ENCODE measurements at places on chromosomes 6 and 20.

DNA sequence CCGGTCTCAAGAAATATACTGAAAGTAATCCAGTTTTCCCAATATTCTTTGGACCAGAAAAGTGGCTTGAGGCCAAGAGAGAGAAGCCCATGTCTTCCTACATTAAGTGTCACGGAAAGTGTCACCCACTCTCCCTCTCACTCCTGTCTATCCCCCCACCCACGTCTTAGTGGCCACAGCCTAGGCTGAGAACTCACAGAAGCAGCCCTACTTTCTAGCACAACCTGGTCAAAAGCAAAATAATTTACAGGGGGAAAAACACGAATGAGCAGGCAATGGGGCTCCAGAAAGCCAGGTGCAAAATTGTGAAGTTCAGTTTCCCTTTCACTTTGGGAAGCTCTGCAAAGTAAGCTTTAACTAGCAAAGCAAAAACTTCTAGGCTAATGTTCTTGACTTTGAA lies 118.0 kb downstream of the OPRM1 start:
- no peak for DNase-seq

GRCh38 chr20:9241721-9242427 lies 173.0 kb downstream of the PLCB4 start:
- no peak for DNase-seq

GRCh38 chr6:85402071-85402470 lies 47.8 kb upstream of the NT5E start:
- DNase-seq, result no peak

GRCh38 chr6:68059261-68059660 lies 575.8 kb upstream of the ADGRB3 start:
- DNase-seq, result no peak

DNA sequence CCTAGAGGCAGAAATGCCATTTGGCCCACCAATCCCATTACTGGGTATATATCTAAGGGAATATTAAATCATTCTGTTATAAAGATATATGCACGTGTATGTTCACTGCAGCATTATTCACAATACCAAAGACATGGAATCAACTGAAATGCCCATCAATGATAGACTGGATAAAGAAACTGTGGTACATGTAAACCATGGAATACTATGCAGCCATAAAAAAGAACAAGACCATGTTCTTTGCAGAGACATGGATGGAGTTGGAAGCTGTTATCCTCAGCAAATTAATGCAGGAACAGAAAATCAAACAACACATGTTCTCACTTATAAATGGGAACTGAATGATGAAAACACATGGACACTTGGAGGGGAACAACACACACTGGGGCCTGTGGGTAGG lies 458.4 kb downstream of the CD83 start:
- DNase-seq, result no peak

DNA sequence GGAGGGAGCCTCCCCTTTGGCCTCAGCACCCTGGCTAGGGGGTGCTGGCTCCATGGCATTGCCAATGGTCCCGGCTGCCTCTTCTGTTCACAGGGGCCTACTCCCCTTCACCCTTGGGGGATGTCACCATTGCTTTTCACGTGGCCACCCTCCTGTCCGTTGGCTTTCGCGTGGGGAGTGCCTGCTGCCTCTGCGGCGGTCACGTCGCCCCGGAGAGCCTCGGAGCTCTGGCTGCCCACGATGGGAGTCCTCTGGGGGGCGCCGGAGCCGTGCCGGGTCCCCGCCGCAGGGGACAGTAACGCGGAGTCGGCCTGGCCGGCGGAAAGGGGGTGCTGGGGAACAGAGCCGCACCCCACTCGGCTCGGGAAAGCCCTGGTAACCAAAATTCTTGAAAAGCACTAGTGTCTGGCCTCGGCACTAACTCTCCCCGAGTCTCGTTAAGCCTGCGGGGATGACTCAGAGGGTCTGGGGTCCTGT lies 661 bp upstream of the HEBP2 start:
- peak; percentile 76 for DNase-seq

DNA sequence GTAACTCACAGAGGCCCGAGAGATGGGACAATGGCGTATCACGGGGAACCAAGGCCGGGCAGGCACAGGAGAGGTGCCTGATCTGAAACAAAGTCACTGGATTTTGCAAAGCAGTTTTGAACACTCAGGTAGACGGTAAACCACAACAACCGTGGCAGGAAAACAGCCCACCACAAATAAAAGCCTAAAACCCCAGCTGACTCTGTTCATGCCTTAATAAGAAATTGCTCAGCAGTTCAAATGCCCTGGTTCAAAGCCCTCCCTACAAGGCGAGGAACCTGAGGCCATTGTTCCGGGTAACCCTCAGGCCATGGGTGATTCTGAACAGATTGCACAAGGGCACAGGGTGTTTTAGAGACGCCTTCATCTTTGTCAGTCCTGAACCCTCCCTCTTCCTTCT lies 114.2 kb downstream of the MAP3K7 start:
- no peak for DNase-seq

- no peak for DNase-seq
Observed at GRCh38 chr6:15205321-15205720, 40.5 kb upstream of the JARID2 start.

GRCh38 chr6:169253337-169254238 lies at the start of gene THBS2:
TSS of gene THBS2 (minus strand) at chr6:169253846. CDS start at chr6:169250784, 3,062 bp downstream.
- DNase-seq, result peak; percentile 83

DNA sequence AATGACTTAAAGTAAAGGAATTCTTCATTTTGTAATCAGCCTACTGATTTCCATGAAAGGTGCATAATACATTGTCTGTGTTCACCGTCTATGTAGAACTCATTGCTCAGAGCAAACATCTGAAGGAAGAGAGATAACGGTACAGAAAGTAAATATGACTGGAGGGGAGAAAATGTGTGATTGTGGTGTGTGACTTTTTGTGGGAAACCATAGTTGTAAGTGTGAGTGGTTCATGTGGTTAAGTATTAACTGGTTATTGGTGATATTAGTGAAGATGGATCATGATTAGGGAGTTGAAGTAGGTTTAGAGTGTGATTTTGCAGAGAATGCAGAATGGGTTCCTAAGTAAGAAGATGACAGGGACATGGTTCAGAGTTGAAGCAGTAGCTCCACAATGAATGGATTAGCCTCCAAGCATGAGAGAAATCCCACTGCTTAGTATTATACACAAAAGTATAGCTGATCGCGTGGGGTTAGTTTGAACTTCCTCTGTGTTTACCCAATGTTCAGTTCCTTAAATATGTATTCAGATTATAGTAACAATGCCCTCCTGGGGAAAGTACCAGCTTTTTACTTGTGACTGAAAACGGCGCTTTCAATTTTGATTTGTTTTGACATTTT lies 368.9 kb downstream of the UTRN start:
- DNase-seq, result no peak

GRCh38 chr6:108897371-108897770 lies 49.1 kb downstream of the ARMC2 start:
- no peak for DNase-seq

DNA sequence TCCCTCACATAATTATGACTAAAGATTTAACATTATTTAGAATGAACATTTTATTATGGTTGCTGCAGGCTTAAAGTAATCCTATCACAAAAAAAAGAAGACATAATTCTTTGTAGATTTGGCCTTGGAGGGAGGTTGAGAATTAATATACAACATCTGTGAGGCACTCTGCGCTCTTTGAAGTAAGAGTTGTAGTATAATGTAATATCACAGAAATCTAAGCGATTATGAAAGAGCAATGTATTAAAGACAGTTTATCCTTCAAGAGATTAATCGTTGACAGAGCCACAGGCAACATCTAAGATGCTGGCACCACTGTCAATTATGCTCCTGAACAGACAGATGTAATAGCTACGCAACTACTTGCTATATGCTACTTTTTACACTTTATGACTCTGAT lies 946.8 kb downstream of the GRIK2 start:
- DNase-seq, result no peak

DNA sequence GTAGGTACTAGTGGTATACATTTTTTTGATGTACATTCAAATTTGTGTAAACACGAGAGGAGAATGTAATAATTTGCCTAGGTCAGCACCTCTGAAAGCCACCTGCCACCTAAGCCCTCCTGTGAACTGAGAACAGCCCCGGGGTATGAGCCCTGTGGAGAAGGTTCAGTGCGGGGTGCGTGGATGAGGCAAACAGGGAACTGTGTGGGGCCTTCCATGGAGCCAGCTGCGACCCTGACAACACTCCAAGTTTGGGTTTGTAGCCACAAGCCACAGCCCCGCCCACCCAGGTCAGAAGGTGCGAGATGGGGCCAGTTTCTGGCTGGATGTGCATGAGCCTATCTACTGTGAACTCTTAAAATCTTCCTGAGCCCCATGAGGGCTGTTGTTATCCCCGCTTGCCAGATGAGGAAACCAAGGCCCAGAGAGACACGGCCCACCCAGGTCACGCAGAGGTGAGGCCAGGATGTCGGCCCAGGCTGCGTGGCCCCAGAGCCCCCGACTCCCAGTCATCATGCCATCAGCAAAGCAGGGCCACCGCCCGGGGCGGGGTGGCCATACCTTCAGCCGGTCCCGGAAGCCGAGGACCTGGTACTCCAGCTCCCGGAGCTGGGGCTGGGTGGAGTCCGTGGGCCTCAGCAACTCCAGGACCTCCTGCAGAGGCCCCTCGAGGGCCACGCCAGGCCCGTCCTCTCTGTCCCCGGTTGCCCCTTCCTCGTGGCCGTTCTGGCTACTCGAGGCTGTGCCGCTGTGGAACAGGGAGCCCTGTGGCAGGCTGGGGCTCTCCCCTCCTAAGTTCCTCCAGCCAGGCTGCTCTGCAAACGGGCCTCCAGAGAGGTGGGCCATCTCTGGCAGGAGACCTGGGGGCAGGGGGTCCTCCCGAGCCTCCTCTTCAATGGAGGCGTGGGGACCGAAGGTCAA lies 89.6 kb downstream of the RIPOR3 start:
- DNase-seq, result no peak

- DNase-seq, result no peak
Observed at GRCh38 chr6:103925317-103925716, 934.4 kb downstream of the HACE1 start.

- no peak for DNase-seq
Observed at GRCh38 chr6:140204154-140204553, 829.7 kb upstream of the CITED2 start.

GRCh38 chr6:16438718-16439591 lies 200.6 kb downstream of the GMPR start:
- no peak for DNase-seq

DNA sequence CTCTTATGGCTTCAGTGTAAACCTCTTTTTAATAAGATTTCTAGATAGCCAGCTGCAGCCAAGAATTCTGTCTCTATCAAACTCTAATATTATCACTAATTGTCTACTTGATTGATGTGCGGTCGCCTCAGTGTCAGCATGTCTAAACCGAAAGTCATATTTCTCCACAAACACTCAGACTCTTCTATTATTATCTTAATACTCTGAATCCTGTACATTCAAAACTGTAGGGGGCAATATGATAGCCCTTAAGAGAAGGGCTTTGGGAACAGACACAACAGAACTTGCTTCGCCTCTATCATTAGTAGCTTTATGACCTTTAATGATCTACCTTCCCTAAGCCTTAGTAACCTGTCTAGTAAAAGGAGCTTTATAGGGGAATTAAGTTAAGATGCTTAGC lies 379.7 kb upstream of the PTCHD4 start:
- no peak for DNase-seq

DNA sequence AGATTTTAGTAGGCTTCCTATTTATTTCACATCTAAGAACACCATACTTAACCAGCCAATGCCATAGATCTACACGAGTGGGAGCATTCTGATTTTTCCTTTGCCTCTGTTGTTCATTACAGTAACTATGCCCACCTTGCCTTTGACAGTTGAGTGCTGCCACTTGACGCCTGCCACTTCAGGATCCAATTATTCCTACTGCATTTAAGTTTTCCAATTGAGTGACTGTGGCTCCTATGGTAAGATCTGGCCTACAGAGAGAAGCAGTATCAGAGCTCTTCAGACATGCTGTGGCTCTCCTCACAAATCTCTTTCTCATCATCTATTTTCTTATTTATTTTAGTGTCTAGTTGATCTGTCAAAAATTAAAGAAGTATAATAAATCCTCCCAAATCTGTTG lies 403.0 kb upstream of the SPTLC3 start:
- DNase-seq, result no peak

DNA sequence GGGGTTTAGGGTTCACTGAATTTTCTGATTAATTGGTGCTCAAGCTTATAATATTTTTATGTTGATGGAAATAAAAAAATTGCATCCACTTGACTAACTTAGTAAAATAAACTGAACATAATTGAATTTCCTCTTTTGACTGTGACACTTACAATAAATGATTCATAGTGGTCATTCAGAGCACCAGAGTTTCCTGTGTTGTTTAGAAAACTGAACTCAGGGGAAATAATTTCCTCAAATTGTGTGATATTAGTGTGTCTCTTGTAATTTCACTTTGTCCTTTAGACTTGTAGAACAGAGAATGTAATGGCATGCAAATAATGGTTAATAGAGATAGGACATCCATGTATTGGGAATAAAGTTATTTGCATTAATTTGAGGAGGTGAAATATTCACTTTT lies 319.7 kb upstream of the MAN1A1 start:
- DNase-seq, result no peak

- DNase-seq, result no peak
Observed at GRCh38 chr20:17628101-17628841, 53.8 kb downstream of the RRBP1 start.

- DNase-seq, result no peak
Observed at GRCh38 chr6:15249371-15250019, 3.6 kb downstream of the JARID2 start.

- no peak for DNase-seq
Observed at GRCh38 chr6:163173741-163174140, 240.8 kb upstream of the QKI start.

- no peak for DNase-seq
Observed at GRCh38 chr20:13909067-13909466, 81.3 kb downstream of the SEL1L2 start.

DNA sequence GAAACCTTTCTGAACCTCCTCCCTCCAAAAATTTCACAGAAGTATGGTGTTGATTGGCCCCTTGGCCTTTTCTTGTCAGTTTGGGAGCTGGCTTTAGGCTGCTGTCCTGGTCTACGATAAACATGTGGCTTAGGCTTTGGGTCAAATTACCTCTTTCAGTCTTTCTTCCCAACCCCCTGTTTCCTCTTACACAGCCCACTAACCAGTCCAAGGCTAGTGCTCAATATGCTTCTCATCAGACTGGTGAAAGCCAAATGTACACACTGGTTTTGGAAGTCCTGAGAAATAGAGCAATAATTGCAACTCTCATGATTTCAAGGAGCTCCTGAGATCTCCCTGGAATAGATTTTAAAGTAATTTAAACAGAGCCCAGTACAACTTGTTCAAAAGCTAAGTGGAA lies 933.7 kb upstream of the GJE1 start:
- no peak for DNase-seq

DNA sequence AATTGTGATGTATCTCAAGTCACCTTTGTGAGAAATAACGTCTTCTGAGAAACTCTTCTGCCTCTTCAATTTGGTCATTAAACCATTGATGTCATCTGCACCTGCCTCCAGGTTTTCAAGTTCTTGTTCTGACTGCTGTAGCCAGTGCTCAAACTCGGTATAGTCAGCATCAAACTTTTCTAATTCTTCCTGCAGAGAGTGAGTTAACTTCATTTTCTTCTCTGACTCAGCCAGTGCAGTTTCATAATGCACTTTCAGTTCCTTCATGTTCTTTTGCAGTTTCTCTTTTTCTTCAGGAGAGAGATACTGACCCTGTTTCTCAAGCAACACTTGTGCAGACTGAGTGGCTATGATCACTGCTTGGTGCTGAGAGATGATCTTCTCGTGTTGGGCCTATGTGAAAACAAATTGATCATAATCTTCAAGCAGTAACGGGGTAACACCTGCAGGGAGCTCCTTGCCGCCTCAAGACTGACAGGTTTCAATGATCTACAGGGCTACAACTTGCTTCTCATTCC lies 48.8 kb downstream of the DST start:
- no peak for DNase-seq
